ENCODE measurements at places on chromosomes 4 and X.
A peak's percentile ranks its signal among the peaks of the same experiment; 100 is the strongest.

GRCh38 chr4:169335331-169335730 is 64.6 kb upstream of the SH3RF1 start:
- no peak for DNase-seq

DNA sequence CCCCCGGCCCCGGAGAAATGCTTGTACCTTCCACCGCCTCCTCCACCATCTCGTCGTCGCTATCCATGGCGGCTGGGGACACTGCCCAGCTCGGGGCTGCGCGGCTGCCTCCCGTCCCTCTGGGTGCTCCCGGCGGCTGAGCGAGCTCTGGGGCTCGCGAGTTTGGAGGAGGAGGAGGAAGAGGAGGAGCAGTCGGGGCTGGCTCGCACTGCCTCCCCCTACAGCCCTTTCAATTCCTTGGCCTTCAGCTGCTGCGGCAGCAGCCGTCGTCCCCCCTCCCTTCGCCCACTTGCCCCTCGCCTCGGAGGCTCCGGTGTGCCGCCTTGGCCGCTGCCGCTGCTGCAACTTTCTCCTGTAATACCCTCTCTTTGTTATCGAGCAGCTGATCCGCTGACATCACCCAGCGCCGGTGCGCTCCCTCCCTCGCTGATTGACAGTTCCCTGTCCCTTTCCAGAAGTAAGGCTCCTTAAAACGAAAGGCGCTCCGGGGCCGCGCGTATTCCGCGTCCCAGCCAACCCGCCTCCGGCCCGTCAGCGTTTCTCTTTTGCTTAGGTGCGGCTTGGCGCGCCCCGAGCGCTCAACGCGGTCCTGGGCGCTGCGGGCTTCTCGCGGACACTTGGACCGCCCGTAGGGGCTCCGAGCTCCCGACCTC is at the start of gene SETD7:
TSS of gene SETD7 (minus strand) at position 149 of the 653 bp plus-strand sequence. CDS start at position 67, 82 bp downstream.
- DNase-seq = peak; percentile 52

GRCh38 chrX:2462780-2463179 is 38.0 kb downstream of the DHRSX start:
- no peak for DNase-seq

DNA sequence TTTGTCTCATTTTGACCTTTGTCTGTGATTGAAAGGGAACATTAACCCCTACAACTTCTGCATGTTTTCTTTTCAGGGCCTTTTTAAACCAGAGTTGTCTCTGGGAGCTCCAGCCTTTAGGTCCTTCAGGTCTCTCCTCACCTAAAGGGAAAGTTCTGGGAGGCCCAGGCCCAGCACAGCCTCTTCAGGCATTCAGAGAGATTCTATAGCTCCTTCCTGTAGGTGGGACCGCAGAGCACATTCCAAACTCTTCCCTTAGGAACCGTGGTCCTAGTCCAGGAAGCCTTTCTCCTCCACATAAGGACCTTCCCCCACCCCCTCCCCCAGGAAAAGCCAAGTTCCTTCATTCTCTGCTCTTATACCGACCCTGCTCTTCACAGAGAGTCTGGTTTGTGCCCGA is 14.9 kb downstream of the NKX6-1 start:
- DNase-seq = no peak

GRCh38 chr4:184596617-184597185 is 52.5 kb downstream of the CASP3 start:
- DNase-seq = no peak

Measured in NCI-H526 treated with DMSO at 0.1 percent for 48 hours (cell line).